ENCODE measurements at places on chromosomes 16 and 17. TPM values are rescaled to one million over a fixed set of nuclear protein-coding genes. Genes with fewer than 3 reads are reported as not detected.

GRCh38 chr17:2266865-2267228 lies 36.7 kb downstream of the SMG6 start:
- no peaks in the 10 kb centered on the region for H3K27me3 ChIP-seq
- no peaks in the 10 kb centered on the region for H3K4me1 ChIP-seq
- H3K36me3 ChIP-seq: no peaks in the 10 kb centered on the region
- no peak overlapping the region for H3K27ac ChIP-seq

DNA sequence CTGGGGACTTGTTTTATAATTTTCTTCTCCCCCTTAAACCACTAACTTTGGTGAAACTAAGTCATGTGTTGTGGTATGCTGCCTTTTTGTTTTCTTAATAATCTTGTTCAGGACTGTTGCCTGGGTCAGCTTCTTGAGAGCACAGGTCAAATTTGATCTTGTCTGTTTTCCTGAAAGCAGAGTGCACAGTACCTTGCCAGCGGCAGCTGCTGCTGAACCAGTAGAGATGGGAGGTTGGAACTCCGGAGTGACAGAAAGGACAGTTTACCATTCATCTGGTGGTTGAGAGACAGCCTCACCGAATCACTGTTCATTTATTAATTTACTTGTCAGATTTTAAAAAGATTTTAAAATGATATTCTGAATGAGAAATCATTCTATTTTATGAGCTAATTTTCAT lies 125.0 kb downstream of the PHKB start:
- no peak overlapping the region for H3K4me3 ChIP-seq
- DNase-seq: no peak
- H3K27me3 ChIP-seq: no peaks in the 10 kb centered on the region
- no peaks in the 10 kb centered on the region for H3K36me3 ChIP-seq

DNA sequence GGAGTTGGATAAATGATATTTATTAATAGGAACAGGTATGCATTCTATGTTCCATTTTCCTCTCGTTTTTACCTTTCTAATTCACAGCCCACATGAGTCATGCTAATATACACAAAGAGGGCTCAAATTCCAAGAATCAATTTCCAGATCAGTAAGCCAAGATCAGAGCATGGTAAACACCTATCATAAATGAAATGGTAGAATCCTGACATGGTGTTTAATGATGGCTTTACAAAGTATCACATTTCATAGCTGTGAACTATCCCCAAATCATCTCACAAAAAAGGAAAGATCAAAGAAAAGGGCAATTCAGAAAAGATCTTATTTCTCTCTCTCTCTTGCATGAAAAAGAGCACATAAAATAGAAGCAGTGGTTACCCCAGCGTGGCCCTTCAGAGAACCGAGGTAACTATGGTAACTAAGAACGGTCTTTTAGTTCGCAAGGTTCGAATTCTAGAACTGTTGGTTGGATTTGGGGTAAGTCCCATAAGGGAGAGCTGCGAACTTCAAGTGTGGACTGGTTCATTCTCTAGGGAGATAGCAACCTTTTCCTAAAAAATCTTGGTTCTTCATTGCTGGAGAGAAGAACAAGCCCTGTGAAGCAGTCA lies 73.0 kb downstream of the MARCHF10 start:
- H3K36me3 ChIP-seq: no peaks in the 10 kb centered on the region
- H3K27me3 ChIP-seq: no peaks in the 10 kb centered on the region
- no peak for DNase-seq
- no peaks in the 10 kb centered on the region for H3K4me1 ChIP-seq

DNA sequence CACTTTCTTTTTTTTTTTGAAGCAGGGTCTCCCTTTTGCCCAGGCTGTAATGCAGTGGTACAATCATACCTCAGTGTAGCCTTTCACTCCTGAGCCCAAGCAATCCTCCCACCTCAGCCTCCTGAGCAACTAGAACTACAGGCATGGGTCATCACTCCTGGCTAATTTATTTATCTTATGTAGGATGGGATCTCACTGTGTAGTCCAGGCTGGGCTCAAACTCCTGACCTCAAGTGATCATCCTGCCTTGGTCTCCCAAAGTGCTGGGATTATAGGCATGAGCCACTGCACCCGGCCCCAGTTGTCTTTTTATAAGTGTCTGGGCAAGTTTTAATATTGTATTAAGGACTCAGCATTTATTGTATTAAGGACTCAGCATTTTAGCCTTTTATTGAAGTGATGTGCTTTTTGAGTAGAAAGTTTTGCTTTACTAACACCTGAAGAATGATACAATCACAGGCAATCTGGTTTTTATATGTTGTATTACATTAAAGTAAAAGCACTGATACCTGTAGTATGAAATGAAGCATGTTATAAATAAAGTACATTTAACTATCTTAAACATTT lies 22.9 kb downstream of the VMP1 start:
- no peak overlapping the region for H3K4me3 ChIP-seq
- no peaks in the 10 kb centered on the region for H3K27me3 ChIP-seq
- H3K27ac ChIP-seq: no peak overlapping the region

DNA sequence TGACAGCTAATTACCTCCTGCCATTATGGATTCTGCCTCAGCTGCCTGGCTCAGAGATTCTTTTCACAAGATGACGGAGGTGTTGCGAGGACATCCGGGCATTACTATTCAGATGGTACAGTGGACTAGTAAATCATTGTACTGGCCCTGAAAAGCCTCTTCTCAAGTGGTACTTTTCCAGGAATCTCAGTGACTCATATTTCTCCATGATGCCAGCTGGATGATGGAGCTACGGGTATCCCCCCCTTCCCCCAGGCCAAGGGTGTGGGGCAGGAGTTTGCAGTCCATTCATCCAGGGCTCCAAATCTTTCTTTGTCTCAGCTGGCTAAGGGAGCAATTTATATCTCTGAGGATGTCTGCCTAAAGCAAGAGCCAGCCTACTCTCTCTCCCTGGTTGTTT lies 107.7 kb upstream of the GPR139 start:
- H3K27me3 ChIP-seq: no peaks in the 10 kb centered on the region
- no peaks in the 10 kb centered on the region for H3K36me3 ChIP-seq
- no peak overlapping the region for H3K27ac ChIP-seq
- H3K4me3 ChIP-seq: no peak overlapping the region
- no peaks in the 10 kb centered on the region for H3K4me1 ChIP-seq

The KCNG4 gene
- 0.08 TPM for total RNA-seq

DNA sequence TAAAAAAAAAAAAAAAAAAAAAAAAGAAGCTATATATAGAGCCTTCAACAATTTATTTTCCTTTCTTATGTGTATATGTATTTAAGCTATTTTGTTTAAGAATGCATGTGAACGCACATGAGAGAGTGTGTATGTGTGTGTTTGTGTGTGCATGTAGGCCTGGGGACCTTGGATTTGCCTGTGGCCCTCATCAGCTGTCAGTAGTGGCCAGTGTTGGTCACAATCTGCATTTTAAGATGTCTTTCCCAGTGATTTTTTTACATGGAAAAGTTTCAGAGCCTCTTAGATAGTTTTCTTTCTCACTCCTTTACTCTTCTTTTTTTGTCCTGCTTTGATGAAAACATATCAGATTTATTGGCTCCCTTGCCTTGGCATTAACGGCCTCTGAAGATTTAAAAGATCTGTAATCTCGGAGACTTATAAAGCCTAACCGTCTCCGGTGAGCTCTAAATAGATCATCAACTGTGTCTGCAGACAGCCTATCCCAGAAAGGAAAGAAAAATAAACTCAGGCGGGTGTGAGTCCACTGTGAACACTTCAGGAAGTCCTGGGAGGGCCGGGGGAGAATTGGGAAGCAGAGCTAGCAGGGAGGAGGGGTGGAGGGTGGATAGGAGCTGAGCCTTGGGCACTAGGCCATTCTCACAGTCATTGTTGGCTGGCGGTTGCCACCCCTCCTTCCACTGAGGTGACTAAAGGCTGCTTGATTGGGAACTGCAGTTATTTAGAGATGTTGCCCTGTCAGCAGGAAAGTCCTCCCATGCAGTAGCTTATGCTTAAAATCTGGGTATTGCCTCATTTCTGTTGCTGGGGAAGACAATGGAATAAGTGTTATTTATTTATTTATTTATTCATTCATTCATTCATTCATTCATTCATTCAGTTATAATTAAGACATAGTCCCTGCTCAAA lies 86.8 kb downstream of the WWP2 start:
- peak overlapping the region; percentile 86 for H3K27ac ChIP-seq
- peak; percentile 79 for DNase-seq
- H3K36me3 ChIP-seq: no peaks in the 10 kb centered on the region
- H3K27me3 ChIP-seq: no peaks in the 10 kb centered on the region
- H3K4me1 ChIP-seq: peaks cover 18% of the 10 kb centered on the region
- no peak overlapping the region for H3K4me3 ChIP-seq

Measured in testis (tissue), 5 donors.